ENCODE measurements at places on chromosomes 1 and 21. TPM values are rescaled to one million over a fixed set of nuclear protein-coding genes. Genes with fewer than 3 reads are reported as not detected.

DNA sequence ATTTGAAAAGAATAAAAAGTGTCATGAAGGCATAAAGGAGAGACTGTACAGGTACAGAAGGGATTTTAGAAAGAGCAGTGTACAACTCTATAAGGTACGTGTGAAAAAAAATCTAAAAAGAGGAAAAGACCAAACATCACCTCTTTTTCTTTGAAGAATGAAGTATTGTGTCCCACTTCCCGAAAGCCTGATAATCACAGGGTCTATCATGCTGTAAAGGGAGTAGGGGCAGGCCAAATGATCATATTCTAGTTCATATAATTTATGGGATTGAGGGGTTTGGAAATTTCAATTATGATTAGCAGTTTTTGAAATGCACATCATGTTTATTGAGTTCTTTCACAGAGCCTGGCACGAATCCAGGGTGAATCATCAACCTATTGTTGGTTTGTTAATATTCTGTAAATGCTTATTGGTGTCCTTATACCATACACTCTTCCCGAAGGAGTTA lies 910 bp upstream of the RERE start:
- no peak for DNase-seq

DNA sequence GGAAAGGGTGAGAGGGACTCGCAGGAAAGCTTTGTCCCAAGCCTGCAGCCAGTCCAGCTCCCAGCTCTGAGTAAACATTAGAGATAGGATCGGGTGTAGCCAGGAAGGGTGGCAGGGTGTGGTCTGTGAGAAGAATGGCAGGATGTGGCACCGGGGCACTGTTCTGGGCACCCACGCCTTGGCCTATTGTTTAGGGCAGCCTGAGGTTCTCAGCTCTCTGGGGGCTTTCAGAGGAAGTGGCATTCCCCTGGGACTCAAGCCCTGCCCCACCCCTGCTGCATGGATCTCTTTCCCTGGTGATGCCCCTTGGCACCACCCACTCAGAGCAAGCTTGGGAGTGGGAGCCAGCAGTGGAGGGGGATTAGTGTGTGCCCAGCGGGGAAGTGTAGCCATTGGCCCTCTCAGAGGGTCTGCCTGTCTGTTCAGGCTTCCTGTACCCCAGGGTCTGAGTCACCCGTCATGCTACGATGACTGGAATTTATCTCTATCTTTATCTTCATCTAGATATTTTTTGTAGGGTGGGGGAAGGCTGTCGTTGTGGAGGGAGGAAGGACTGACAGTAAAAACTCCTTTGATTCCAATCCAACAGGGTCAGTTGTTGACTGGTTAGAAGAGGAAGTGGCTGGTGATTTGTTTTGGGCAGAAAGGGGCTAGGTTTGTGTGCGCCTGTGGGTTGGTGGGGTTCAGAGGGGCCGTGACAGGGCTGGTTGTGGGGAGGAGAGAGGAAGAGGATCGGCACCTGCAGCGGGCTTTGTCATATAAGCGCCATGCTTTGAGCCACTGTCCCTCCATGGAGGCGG lies 31.6 kb downstream of the SOX13 start:
- no peak for DNase-seq

DNA sequence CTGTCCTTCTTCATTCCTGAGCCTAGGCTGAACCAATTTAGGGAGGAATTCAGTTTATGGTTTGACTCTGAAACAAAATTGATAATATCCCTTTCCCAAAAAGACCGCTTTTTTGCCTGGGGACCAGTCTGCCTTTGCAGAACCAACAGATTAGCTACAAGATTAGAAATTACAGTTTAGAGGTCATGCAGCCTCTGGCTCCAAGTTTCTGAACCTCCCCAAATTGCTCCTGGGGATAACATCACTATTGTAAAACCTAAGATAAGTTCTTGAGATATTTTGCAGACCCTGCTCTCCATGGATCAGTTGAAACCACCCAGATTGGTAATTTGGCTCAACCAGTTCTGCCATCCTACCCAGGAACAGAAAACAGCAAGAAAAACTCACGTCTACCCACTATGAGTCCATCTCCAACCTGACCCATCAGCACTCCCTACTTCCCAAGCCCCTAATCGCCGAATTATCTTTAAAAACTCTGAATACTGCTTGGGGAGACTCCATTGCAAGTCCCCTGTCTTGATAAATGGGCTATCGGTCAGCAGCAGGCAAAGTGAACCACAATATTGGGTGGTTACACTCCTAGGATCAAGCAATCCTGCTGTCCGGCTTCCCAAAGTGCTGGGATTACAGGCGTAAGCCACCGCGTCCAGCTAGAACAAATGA lies 605 bp upstream of the RABGGTB start:
- no peak for DNase-seq

Gene TMEM52
- 0.80 TPM for total RNA-seq

Gene AADACL3
- not detected for total RNA-seq

Gene S100A5
- not detected for total RNA-seq

Gene CSF3R
- 57.3 TPM for total RNA-seq
